ENCODE measurements at places on chromosomes 11 and 22.
A peak's percentile ranks its signal among the peaks of the same experiment; 100 is the strongest.

- no peak for DNase-seq
Measured at GRCh38 chr22:25548866-25549464, 15.5 kb upstream of the GRK3 start.

DNA sequence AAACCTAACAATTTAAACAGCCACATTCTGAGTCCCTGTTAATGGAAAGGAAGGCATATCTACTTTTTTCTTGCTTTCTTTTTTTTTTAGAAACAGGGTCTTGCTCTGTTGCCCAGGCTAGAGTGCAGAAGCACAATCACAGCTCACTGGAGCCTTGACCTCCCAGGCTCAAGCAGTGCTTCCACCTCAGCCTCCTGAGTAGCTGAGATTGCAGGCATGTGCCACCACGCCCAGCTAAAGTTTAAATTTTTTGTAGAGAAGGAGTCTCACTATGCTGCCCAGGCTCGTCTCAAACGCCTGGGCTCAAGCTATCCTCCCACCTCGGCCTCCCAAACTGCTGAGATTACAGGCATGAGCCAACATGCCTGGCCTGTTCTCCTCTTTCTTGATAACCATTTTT, 25.4 kb downstream of the ARFGAP3 start:
- DNase-seq = no peak

DNA sequence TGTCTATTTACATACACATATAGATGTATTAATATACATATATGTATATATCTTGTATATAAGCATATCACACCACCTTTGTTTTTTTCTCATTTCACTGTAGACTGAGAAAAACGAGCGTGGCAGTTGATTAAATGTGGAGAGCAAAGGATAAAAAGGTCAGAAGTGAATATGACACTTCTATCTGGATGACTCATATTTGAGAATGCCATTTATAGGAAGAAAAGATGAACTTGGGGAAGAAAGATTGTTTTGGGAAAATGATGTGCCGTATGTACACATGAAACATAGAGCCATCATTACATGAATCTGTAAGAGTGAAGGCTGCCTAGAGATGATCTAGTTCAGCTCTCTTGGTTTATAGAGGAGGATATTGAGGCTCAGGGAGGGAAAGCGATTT, 28.7 kb downstream of the AMOTL1 start:
- no peak for DNase-seq

DNA sequence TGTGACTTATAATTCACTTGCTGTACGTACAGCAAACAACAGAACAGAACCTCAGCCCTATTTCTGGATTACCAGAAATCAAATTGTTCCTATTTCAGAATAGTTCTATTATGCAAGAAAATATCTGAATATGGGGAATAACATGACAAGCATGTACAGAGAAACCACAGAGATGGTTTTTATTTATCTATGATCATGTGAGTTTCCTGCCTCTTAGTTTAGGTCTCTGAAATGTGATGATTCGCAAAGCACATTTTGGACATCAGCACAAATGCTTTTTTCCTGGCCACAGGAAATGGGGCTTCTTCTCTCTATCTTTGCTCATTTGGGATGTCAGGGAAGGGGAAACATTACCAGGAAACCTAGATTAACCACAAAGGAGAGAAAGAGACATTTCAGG, 266.7 kb upstream of the CTSC start:
- no peak for DNase-seq

- peak; percentile 98 for DNase-seq
Measured at GRCh38 chr11:67418476-67419281, 3.2 kb downstream of the CARNS1 start.

- DNase-seq = no peak
Measured at GRCh38 chr11:36162006-36162882, 127.0 kb downstream of the COMMD9 start.

DNA sequence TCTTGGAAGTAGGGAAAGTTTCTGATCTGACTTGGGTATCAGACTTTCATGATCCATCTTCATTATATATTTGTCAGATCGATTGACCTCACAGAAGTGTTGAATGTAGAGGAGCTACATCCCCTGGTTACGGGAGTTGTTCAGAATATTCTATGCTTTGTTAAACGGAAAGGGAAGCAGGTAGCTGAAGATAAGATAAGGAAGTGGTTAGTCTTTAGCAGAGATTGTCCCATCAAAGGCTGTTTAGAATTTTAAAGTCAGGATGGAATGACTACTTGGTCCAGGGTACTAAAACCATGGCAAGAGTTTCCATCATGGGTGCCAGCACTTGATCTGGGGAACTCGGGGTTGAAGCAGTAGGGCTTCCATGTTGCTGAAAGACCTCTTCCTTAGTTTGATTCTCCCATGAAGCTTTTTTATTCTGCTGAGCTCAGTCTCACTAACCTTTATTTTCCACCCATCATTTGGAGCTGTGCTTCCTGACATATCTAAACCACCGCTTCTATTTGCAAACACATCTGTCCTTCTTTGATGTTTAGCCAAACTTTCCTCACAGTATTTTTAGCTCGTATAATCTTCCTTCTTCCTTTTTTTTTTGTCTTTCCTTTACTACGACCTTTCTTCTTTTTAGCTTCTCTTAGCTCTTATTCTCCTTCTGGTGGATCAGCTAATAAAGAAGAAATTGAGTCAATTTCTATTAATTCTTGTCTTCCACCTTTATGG, 4.0 kb upstream of the C22orf31 start:
- no peak for DNase-seq

Data from RPMI8226 (cell line).